ENCODE measurements at places on chromosomes 7 and 10.

DNA sequence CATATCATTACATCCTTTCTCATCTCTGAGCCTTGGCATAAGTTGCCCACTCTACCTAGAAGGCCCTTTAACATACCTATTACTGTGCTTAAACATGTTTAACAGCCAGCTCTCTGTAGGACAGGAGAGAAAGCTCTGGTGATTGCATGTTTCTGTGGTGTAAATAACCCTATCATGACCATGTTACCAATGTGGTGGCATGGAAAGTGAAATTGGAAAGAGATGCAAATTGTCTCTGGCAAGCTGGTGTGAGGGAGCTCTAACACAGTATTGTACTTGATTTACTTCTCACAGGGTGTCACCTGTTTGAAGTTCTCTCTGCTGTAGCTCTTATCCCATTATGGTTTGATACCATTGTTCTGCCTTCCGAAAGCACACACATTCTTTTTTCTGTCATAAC is 231.8 kb upstream of the DKK1 start:
- no peak for DNase-seq

DNA sequence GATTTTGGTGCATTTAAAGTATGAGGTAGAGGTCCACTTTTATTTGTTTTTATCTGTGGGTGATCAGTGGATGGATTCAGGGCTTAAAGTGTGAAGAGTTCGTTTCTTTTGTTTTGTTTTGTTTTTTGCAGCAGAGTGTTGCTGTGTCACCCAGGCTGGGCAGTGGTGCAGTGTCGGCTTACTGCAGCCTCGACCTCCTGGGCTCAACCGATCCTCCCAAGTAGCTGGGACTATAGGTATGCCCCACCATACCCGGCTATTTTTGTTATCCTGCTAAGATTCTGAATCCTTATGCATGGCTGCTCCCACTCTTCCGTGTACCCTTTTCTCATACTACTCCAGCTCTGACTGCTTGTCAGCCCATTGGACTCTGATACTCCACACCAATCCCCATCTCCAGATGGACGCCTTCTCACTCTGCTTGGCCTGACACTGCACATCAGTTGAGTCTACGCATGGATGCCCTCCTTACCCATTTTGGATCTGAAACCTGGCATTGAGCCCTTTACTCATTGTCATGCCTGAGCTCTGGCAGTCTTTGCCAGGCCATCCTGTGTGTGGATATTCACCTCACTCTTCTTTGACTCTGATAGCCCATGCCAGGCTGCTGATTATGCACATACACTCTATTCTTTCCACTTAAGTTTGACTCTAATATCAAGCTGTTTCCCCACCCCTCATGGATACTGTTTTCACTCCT is 119.5 kb downstream of the CCSER2 start:
- DNase-seq: no peak

DNA sequence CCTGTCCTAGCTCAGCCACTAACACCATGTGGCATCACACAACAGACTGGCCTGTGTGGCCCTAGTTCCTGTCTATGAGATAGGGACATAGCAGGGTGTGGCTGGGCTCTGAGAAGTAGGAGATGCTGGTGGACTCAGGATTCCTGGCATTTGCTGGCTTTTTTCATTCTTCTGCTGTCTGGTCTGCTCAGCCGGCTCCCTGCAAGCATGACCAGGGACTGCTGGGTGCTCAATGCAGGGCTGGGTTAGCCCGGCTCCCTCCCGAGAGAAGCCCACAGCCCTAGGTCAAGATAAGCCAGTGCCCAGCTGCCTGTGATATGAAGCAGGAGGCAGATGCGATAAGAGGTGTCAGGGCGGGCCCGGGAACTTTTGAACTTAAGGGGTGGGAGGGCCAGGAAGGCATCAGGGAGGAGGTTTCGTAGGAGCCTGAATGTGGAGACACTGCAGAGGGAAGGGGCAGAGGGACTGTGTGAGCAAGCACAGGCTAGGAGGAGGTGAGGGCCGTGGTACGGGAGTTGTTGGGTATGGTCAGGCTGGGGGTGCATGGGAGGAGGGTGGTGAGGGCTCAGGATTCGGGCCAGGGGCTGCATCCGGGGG is 3.5 kb downstream of the AQP1 start:
- DNase-seq: no peak

DNA sequence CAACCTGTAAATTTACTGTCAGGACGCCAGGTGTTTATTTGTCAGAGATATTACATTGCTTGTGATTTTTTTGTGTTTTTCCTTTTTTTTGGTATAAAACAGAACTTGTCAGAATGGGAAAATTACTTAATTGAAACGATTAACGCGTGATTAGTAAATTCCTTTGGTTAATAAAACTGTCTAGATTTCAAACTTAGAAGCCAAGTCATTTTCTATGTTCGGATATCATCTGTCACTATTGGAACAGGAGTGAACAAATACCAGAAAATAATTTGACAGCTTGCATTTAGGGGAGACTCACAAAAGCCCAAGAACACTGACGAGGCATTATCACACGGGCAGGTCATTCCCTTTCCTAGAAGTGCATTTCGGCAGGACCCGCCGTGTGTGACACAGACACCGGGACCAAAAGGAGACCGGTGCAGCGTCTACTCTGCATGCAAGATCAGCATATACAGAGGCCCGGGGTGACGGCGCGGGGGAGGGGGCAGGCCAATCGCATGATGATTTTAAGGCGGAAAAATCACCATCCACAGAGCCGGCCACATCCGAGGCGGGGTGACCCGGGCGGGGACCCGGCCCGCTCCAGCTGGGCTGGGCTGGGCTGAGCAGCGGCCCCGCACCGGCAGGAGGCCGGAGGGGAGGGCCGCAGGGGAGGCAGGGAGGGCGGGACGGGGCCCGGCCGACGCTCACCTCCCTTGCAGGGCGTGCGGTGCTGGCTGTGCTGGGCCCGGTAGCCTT is 841 bp downstream of the GLUD1 start:
- peak; percentile 32 for DNase-seq

GRCh38 chr7:123624527-123625183 is 23.0 kb downstream of the ASB15 start:
- DNase-seq: peak; percentile 33

- no peak for DNase-seq
Measured at GRCh38 chr10:133341983-133342382, 5.2 kb upstream of the PRAP1 start.

DNA sequence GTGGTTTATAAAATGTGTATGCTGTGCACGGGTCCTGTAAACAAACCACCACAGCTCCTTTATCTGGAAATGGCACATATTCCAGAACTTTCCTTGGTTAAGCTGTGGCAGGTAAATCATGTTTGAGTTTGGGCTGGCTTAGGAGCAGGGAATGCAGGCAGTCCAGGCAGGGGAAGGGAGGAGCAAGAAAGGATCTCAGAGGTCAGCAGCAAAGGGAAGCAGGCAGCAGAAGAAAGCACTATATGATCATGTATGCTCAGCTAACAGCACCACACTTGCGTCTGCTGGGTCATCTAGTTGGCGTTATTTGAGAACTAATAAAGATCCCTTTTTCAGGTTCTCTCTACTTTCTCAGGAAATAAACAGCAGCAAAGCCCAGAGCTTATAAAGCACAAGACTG is 7.8 kb downstream of the ICA1 start:
- DNase-seq: no peak

- no peak for DNase-seq
Measured at GRCh38 chr7:99098286-99098823, 45.6 kb downstream of the SMURF1 start.

- no peak for DNase-seq
Measured at GRCh38 chr7:16129431-16130110, 291.8 kb downstream of the CRPPA start.

DNA sequence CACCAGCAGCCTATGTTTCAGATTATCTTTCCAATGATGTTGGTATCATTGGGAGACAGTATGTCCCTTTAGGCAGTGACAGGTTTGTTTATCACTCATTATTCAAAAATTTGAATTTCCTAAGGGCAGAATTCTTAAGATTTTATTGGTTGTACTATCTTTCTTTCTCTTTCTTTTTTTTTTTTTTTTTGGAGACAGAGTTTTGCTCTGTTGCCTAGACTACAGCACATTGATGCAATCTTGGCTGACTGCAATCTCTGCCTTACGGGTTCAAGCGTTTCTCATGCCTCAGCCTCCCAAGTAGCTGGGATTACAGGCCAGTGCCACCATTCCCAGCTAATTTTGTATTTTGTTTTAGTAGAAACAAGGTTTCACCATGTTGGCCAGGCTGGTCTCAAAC is 111.2 kb downstream of the PON1 start:
- DNase-seq: no peak

DNA sequence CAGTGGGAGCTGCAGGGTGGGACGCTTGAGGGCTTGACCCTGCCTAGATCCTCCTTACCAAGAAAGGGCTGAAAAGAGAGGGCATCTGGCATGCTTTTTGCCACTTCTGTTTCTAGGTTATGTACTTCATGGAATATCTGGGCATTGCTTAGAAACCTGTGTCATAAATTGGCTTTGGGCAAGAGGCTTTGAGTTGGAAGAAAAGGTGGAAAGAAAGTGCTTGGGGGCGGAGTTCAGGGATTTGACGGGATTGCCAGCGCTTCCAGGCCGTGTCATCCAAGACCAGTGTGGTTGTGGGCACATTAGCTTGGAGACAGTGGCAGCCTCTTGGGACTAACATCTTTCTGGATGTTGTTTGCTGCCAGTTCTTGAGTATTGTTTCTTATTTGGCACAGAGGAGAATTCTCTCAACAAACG is 825 bp downstream of the ZNF862 start:
- no peak for DNase-seq

- no peak for DNase-seq
Measured at GRCh38 chr7:158422196-158422886, 165.3 kb downstream of the PTPRN2 start.

GRCh38 chr10:86282664-86283465 is 83.7 kb downstream of the GRID1 start:
- no peak for DNase-seq

GRCh38 chr7:27735165-27735564 is 4.8 kb upstream of the TAX1BP1 start:
- no peak for DNase-seq

- no peak for DNase-seq
Measured at GRCh38 chr10:15763006-15763405, 43.3 kb upstream of the ITGA8 start.

DNA sequence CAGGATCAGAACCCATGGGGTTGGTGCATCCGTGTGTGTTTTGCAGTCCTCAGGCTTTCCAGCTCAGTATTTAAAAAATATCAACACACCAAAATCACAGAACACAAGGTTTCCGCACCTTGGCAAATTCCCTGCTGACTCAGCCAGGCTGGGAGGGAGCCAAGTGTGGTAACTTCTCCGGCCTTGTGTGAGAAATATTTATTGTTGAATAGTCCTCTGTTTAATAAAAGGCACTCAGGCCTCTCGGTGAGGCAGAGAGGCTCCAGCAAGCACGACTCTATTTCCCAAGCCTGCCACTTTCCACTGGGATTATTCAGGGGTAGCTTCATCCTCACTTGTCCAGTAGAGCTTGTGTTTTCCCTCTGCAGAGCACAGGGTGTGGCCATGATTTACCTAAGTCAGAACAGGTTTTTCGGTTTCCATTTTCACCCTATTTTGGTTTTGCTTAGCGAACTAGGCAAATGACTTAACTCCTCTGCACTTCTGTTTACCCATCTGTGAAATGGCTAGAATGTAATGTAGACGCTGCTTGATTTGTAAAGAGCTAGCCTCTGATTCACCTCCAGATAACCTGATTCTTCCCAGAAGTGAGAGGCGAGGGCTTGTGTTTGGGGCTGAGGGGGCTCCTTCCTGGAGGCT is 13.0 kb upstream of the CHST15 start:
- no peak for DNase-seq

GRCh38 chr7:156640949-156641485 is 443 bp downstream of the RNF32 start:
- peak; percentile 29 for DNase-seq

GRCh38 chr7:6159097-6159483 is 113.3 kb downstream of the CYTH3 start:
- DNase-seq: no peak

DNA sequence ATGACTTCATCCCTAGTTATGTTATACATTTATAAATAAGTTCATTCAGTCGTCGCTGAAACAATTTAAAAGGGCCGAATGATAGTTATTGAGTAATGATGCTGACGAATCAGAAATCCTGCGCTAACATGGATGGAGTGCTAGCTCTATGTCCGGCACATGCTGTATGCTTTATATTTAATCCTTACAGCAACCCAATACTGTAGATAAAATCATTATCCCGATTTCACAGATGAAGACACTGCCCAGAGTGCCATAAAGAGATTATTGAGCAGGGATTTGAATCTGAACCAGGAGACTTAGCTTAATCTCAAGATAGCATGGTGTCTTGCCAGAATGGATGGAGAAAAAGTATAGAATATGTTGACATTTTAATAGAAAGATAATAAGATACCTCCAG is 1.1 kb upstream of the ICA1 start:
- no peak for DNase-seq

- no peak for DNase-seq
Measured at GRCh38 chr7:149880638-149881311, 7.0 kb downstream of the ATP6V0E2 start.

DNA sequence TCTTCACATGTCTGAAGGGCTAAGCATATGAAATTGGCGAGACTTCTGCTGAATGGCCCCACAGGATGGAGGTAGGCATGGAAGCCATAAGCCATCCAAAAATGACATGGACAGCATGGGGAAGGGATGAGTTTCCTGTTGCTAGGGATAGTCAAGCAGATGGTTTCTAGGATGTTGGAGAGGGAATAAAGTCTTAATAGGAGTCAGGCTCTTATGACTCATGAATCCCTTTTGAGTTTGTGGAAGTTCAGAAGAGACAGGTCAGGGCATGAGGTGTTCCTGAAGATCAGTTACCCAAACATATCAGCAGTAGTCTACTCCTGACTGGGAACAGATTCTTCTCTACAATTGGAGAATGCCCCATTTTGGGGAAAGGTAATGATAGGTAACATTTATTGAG is 243.9 kb downstream of the REEP3 start:
- DNase-seq: no peak

DNA sequence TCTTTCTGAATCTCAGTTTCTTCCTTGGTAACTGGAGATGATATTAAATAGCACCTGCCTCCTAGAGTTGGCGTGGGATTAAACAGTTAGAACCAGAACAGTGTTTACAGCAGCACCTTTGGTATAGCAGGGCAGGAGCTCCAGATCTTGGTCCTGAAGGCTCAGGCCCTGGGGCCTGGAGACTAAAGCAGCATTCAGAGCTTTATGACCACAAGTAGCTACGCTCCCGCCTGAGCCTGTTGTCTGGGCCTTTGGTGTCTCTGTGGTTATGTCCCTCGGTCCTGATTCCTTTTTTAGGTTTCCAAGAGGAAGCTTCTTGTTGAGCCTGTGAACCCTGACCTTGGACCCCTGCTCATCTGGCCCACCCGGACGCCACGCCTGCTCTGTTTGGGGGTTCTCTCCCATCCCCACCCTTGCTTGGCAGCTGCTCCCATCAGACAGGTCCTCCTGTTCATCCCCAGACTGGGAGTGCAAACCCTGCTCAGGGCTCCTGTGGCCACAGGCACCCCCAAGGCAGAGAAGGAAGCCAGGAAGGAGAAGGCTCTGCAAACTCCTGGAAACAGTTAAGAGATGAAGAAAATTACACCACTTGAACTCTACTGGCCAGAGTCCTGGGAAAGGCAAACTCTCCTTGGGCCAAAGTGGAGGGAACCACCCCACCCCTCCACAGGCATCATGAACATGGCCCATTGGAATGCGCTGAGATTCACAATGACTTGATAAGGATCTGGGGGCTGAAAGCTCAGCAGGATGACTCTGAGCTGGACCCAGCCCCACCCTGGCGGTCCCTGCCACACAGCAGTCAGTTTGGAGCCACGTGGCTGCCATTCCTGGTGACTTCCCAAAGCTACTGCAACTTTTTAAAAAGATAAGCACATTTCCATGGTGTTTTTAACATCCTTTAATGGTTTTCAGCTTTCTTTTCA is 50.1 kb upstream of the TMEM72 start:
- DNase-seq: no peak

GRCh38 chr10:104331208-104331838 is 6.9 kb downstream of the ITPRIP start:
- no peak for DNase-seq
